ENCODE measurements at places on chromosomes 7 and 10.

GRCh38 chr7:100077205-100077604 lies 4.3 kb downstream of the ZNF3 start:
- DNase-seq = no peak

DNA sequence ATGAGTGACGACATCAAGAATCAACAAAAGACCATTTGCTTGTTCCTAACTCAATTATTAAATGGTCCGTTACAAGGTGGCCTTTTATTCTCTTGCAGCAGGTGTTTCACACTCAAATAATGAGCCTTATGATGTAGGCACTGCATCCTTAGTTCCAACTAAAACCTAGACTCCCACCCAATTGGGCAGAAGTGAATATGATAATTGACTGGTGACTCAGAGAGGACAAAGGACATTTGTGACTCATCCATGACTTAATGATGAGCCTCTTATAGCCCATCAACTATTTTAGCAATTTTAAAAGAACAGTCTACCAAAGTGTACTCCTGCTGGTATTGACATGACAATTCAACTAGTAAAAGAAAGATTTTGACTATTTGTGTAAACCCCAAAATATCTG lies 1027.8 kb upstream of the PHF14 start:
- DNase-seq = no peak

DNA sequence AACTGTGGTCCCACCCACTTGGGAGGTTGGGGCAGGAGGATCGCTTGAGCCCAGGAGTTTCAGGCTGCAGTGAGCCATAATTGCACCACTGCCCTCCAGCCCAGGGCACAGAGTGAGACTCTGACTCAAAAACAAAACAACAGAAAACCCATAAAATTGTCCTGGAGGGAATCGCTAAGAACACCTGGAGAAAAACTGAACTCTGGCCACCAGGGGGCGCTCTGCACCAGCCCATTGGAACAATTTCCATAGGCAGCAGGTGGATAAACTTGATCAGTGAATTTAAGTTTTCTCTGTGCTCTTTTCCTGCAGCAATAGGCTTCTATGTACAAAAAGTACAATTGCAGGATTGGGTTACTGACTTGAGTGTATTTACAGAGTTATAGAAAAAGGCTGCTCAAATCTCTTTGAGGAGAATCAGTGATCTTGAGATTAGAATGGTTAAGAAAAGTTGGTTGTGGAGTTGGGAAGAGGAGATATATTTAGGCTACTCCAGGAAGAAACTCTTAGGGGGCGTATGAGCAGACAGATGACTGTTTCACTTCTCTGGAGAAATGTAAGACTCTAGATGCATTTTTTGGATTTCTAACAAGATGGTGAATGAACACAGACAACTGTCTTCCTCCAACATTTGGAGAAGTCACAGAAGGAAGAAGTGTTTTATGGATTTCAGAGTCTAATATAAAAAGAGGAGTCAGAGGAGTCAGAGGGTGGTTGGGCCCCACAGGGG lies 274.9 kb upstream of the GALNT17 start:
- peak; percentile 24 for DNase-seq

- DNase-seq = no peak
Measured at GRCh38 chr7:44292876-44293560, 32.4 kb downstream of the CAMK2B start.

- DNase-seq = no peak
Measured at GRCh38 chr7:117435475-117436043, 8.3 kb upstream of the ASZ1 start.

DNA sequence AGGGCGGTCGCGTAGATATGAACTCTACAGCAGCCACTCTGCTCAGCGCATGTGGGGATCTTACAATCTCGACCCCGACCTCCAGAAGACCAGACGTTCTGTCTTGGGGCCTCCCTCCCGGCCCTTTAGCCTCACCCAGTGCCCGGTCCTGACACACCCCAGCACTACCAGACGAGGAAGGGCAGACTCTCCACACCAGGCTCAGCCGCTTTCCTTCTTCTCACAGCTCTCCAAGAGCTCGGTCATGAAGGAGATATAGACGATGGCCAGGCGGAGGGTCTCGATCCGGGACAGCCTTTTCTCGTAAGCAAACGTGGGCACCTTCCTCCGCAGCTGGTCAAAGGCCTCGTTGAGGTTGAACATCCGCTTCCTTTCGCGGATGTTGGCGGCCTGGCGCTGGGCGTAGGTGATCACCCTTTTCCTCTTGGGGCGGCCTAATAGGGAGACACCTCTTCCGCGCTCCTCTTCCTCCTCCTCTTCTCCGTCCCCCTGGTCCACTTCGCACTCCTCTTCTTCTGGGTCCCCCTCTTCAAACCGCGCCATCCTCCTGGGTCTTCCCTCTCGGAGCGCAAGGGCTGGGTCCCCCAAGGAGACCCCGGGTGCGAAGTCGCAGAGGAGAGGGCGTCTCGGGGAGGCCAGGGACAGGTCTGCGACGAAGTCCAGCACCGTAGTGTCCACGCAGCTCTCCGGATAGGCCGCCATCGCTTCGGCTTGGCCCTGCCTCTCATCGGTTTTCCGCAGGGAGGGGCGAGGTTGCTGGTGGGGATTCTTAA lies at the start of gene FERD3L:
FERD3L (minus strand) TSS at position 761 of the 773 bp plus-strand sequence; CDS start at position 702, 59 bp downstream.
- DNase-seq = no peak

- DNase-seq = no peak
Measured at GRCh38 chr7:158973941-158974785, 117.8 kb downstream of the DYNC2I1 start.

GRCh38 chr7:131159961-131160361 lies 167.7 kb upstream of the MKLN1 start:
- peak; percentile 52 for DNase-seq

- DNase-seq = no peak
Measured at GRCh38 chr7:25704413-25704812, 447.6 kb upstream of the NFE2L3 start.

GRCh38 chr7:144885478-144885877 lies 49.6 kb upstream of the TPK1 start:
- DNase-seq = no peak

DNA sequence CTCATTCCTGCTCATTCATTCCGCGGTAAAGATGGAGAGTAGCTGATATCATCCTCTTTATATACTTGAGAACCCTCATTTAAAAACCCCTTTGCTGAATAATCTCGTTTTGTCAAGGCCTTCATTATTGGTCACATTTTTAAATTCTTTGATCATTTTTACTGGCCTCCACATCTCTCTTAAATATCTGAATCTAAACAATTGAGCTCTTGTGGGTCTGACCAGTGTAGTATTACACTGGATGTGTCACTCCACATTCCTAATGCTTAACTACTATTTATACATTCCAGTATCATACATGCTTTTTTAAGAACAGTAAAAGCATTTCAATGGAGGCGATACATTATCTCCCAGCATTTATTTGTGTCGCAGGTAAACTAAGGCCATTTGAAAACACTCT lies 12.6 kb upstream of the PRPS1L1 start:
- DNase-seq = peak; percentile 66

GRCh38 chr10:22657566-22658225 lies 56.7 kb downstream of the PIP4K2A start:
- DNase-seq = peak; percentile 45

DNA sequence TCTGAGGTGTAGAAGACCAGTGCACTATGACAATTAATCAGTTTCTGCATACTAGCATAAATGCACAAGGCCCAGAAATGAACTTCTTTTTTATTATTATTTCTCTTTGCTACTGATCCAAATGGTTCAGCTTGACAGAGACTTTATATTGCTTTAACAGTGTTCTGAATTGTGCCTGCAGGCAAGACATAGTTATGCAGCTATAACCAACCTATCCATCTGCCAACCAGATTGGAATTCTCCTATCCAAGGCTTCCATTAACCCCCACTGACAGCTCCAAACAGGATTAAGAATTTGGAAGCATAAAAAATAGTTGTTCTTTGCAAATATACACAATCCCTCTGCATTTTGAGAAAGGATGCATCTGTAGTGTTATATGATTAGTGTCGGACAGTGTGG lies 98.2 kb downstream of the BTRC start:
- DNase-seq = no peak

- peak; percentile 45 for DNase-seq
Measured at GRCh38 chr10:89147256-89147655, 59.9 kb downstream of the CH25H start.

DNA sequence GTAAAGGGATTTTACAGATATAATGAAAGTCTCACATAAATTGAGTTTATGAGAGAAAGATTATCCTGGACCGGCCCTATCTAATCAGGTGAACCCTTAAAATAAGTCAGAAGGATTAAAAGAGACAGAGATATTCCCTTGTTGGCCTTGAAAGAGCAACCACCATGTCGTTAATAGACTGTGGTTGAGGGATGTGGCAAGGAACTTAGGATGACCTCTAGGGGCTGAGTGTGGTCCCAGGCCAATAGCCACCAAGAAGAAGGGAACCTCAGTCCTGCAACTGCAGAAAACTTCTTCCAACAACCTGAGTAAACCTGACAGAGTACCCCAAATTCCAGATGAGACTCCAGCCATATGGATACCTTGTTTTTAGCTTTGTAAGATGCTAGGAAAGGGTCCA lies 121.5 kb downstream of the POLR1F start:
- peak; percentile 4 for DNase-seq

DNA sequence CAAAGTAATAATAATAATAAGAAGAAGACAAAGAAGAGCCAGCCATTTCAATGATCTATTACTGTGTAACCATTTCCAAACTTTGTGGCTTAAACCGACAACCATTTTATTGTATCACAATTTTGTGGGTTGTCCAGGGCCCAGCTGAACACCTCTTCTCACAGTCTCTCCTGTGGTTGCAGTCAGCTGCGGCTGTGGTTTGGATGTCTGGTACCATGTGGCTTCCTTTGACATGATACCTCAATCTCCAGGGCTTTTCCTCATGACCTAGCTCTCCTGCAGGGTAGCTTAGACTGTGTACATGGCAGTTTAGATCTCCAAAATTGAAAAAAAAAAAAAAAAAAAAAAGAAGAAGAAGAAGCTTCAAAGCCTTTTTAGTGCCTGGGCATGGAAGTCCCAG lies 72.6 kb upstream of the NFKB2 start:
- DNase-seq = no peak

DNA sequence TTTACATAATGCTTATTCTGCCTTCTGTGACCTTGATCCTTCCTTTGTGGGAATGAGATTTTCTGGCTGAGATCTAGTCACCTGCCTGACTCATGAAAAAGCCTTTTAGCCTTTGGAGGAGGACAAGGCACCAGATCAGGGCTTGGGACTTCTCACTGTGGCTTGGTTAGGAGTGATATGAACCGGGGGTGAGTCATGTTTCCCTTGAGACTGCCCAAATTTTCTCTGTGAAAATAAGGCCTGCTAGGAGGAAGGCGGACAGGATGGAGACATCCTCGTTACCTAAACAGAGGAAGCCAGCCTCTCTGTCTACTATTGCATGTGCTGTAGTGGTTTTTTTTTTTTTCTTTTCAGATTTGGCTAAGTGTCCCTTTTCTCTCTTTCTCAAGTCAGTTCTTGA lies 57.8 kb downstream of the EVX1 start:
- peak; percentile 49 for DNase-seq

- no peak for DNase-seq
Measured at GRCh38 chr10:125008689-125009638, 67.0 kb downstream of the ZRANB1 start.

DNA sequence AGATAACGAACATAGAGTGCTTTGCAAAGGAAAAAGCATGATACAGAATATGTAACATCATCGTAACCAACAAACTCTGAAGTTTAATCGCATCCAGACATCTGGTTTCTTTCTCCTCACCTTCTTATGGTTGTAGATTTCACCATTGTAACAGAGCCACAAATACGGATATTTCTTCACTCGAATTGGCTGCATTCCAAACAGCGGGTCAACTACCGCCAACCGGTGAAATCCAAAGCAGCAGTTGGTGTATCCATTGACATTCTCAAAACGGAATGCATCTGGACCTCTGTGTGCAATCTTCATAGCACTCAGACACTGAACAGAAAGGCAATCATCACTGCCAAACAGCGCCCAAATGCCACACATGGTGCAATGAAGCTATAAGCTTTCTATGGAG lies 3.4 kb downstream of the ASNS start:
- DNase-seq = no peak

DNA sequence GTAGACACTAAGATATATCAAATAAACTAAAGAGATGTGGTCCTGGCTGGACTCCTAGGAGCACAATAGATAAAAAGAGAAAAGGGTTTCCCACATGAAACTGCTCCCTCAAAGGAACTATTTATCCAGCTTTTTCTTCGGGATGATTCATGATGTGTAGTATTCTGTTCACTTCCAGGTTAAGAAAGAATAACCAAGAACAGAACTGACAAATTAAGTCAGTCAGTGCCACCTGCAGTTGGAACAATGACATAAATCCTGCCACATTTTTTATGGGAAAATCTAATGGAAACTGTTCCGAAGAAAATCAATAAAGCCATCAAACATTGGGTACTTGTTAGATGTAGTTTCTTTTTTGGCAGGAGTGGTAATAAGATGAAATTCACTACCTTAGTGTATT lies 87.1 kb downstream of the POLR1F start:
- DNase-seq = peak; percentile 18

DNA sequence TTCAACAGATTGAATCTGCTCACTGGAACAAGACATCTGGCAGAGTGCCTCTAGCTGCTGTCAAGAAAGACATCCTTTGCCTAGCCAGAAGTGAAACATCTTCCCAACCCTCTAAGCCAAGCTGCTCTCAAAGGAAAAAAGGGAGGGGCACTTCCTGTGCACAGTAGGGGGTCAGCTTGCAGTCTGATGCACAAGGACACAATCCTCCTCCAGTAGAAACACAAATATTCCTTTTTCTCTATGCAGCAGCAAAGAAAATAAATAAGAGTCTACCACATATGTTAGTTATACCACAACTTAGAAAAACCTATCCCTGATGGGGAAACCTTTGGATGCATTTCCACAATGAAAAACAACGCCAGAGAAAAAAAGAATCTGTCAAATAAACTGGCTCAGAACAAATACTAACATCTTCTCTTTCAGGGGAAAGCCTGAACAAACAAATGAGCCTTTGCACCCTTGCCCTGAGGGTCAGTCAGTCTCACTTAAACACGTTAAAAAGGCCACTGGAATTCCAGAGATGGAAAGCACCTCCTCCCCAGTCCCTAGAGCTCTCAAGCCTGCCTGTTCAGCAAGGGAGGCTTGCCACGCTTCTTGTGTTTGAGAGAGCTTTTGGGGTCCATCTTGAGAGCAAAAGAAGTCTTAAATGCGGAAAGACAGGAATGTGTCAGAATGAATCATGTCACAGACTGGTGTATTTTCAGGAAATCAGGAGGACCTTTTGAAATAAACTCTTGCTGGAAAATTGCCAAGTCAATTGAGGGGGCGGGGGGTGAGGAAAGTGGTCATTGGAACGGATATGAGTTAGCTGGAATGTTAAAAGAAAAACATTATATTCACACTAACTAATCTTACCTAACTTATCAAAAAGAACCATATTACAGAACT lies 7.5 kb downstream of the LAMB1 start:
- DNase-seq = peak; percentile 89

DNA sequence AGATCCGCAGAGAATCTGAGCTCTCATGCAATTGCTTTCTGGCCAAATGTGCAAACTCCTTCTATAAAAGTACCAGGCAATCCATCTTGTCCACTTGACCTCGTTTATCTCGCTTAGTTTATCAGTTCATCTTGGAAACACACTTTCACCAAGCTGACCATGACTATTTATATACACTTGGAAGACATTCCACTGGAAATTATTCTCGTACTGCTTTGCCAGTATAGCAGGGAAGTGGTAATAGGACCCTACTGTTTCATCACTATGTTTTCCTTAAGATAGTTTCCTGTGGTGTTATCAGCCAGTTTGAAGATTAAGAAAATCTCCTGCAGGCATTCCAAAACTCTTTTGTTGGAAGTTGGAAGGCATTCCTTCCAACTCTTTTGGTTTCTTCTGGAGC lies 115.3 kb upstream of the FAM171A1 start:
- DNase-seq = peak; percentile 30

- DNase-seq = peak; percentile 43
Measured at GRCh38 chr7:1693991-1694524, 24.0 kb downstream of the ELFN1 start.

Data from EL (cell line).